Activated T-helper 1 cell treated with Interleukin-2 at 50 U/mL for 16 hours (primary cell): ENCODE measurements at places on chromosomes 6 and 20.
A peak's percentile ranks its signal among the peaks of the same experiment; 100 is the strongest.

DNA sequence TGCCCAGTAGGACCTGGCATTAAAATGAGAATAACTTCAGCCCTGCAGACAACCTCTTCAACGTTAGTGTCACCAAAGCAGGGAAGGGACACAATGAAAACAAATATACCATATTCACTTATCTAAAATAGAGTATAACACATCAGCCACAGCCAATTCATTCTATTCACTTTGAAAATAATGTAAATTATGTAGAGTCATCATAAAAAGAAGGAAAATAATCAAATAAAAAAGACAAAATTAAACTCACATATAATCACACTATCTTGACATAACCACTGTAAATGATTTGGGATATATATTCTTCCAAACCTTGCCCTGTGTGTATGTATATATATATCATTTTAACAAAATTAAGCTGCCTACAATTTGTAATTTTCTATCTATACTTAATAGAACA lies 78.1 kb upstream of the HEY2 start:
- DNase-seq = no peak

DNA sequence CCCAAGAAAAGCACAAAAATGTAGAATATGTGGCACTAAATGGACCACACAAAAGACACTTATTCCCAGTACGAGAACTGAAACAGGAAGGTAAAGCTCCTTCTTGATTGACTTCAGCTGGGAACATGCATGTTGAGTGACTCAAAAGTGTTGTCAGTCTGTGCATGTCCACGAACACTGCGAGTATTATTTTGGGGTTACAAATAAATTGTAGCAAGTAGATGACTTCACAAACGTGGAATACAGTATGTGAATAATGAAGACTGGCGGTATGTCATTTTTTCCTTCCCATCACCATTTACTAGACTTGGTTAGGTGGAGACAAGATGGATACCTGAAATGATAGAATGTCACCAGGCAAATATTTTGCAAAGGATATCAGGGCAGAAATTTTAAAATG lies 45.4 kb downstream of the L3MBTL3 start:
- no peak for DNase-seq

DNA sequence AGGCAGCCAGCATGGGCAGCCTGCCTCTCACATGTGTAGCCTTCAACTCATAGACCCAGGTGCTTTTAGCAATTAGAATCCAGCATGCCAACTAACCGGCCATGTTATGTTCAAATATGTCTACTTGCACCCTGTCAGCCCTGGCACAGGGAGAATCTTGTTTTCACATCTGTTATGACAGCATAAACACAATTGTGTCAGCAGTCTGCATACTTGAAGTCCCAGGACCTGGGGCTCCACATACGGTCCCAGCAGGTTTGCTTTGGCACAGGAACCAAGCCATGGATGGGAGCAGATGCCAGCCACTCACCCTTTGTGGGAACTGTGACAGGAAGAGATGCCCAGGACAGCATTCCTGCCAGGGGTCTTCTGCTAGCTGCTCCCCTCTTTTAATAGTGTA lies 67.2 kb upstream of the SYNDIG1 start:
- DNase-seq = no peak

GRCh38 chr6:107670792-107671199 lies 153.3 kb downstream of the SCML4 start:
- DNase-seq = no peak

DNA sequence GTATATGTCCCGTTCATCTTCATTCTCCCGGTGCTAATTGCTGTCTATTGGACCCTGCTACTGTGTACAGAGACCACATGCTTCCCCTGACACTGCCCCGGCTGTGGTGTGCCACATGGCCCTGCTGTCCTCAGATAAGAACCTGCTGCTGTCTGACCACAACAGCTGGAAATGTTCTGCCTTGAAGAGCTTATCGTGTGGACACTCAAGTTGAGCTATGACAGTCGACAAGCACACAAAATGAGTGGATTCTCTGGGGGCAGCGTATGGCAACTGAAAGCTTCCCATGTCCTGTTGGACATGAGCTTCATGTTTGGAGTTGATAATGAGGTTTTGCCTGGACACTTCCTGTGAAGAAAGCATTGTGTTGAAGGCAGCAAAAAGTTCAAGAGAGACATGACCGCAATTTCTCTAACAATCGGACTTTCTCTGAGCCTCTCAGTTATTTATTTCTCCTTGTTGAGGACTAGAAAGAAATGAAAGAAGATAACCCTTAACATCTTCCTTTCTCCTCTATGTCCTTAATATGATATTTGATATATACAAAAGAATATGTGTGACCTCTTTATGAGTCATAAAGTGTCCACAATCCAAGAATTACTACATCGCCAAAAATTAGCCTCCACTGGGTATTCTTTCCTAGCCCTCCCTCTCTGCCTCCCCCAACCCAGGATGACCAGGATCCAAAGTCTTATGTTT lies 187.1 kb upstream of the TCF21 start:
- no peak for DNase-seq

DNA sequence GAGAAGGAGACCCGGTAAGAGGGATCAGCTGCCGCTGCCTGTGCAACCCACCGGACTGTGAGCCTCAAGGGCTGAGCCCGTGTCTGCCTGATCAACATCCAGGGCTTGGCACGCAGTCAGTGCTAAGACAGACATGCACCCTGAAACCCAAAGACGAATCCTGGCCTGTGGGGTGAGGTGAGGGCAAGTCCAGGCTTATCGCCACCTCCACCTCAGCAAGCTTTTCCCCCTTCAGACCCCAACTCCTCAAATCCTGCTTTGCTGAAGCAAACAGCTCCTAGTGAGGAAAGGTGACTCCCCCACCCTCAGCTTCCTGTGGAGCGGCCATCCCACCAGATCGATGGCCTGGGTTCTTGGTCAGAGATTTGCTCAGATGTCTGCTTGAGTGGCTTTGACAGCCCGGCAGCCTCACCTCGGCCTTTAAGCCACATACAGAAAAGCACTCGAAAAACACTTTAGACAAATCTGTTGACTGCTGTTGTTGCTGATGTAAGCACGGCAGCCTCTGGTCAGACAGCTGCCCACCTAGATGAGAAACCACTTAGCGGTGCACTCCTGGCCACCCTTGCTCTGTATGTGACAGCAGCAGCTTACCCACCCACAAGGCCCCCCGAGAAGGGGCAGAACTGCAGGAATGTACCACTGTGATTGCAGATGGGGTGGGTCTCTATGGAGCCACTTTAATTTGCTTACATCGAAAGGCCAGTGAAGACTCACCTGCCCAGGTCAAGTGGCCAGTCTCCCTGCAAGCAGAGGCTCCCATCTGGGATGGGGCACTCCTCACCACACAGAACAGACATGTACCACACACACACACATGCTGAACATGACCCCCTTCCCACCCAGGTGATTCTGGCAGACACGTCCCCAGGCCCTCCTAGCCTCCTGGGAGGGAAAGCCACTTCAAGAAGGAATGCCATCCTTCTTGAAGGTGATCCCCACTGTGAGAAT lies 14.8 kb downstream of the MTCH1 start:
- DNase-seq = no peak

DNA sequence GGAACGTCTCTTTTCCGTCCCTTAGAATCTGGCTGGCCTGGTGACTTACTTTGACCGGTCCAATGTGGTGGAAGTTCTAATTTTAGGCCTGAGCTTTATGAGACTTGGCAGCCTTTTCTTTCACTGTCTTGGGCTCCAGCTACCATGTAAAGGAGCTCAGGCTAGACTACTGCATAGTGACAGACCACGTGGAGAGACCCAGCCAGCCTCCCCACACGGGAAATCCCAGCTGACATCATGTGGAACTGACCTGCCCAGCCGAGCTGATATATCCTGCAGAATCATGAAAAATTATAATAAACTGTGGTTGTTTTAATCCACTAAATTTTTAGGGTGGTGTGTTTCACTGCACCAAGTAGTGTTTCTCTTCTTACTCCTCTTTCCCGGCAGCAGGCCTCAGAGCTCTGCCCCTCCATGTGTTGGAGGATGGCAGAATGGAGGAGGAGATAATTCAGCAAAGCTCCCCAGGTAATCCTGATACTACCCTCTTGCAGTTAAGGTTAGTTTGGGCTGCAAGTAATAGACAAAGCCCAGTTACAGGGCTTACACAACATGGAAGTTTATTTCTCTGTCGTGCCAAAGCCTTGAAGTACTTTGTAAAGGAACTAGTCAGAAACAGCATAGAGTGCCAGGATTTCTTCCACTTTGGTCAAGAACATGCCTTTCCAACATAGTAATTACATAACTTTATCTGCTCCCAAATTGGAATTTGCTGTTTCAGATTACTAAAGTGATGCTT lies 87.5 kb downstream of the SH3BGRL2 start:
- no peak for DNase-seq

- DNase-seq = no peak
Measured at GRCh38 chr6:44061375-44062104, 65.7 kb downstream of the MRPL14 start.

DNA sequence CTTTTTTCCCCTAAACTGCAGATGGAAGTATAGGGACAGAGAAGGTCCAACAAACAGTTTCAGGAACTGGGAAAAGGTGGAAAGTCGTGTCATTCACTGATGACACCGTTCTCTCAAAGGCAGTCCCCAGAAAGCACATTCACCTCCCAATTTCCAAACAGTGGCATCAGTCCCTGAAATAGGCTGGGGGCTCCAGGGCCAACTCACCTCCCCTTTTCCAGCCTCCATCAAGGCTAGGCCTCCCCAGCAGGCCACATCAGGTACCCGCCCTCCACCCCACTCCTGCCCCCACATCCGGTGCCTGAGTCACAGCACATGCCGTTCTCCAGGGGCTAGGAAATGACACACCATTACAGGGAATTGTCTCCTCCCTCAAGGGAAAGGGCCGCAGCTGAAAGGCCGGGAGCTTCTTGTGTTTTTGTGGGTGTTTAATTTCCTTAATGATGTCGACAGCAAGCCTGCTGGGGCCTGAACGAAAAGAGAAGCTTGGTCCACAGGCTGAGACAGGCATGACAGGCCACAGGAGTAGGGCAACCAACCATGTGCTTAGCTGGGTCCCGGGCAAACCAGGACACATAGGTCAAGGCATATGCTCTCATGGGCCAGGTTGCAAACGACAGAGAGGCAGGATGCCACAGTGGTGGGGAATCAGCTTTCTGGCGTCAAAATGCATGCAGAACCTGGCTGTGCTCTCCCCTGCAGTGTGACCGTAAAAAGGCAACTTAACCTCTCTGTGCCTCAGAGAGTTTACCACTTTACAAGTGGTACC lies 39.2 kb downstream of the ZMYND8 start:
- DNase-seq = peak; percentile 39
